ENCODE measurements at places on chromosomes 7 and 10. TPM values are rescaled to one million over a fixed set of nuclear protein-coding genes. Genes with fewer than 3 reads are reported as not detected.

Gene SHH
- 1.2 TPM for total RNA-seq

Gene ABCB1
- 8.7 TPM for total RNA-seq

Gene ANKRD1
- total RNA-seq = 10.4 TPM

Gene TRRAP
- total RNA-seq = 14.2 TPM

DNA sequence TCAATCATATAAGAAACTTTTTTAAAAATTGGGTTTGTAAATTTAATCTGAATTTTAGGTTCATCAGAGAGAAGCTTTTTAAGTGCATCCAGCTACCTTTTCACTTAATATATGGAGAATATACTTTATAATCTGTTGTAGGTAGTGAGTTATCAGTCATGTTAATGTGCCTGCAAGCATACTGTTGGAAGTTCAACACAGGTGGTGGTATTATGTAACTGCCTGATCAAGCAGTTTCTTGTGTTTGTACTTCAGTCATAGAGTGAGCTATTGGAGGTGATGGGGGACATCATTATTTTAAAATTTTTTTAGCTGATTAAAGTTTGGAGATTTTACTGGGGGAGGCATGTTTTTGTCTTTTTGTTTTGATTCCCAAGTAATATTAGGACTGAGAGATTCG, 2.5 kb downstream of the TNKS2 start:
- DNase-seq = no peak

- DNase-seq = no peak
Observed at GRCh38 chr10:102324061-102324460, 71.4 kb upstream of the NFKB2 start.

GRCh38 chr10:47036771-47037170, 125.5 kb downstream of the PTPN20 start:
- no peak for DNase-seq

DNA sequence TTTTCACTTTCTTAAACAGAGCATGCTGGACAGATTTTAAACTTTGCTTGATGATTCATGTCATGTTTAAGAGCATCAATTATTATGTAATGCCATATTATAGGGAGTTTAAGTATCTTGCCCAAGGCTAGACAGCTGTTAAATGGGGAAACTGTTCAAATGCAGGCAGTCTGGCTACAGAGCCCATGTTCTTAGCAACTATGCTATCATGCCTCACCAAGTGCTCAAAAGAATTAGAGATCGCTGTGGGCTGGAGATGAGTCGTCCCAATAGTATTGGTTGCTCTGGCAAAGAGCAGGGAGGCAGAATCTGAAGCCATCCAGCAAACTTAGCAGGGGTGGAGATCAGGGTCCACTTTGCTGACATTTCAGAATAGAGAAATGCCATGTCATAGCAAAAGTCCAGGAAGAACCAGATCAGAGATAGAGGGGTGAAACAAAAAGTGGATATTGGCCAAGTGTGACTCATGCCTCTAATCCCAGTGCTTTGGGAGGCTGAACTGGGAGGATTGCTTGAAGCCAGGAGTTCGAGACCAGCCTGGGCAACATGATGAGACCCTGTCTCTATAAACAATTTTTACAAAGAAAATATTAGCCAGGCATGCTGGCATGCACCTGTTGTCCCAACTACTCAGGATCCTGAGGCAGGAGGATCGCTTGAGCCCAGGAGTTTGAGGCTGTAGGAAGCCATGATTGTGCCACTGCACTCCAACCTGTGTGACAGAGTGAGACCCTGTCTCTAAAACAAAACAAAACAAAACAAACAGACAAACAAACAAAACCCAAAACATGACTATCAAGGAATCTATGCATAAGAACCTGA, 57.8 kb downstream of the BAMBI start:
- DNase-seq = peak; percentile 95

- DNase-seq = peak; percentile 95
Observed at GRCh38 chr10:4243651-4244050, 458.6 kb upstream of the KLF6 start.

- DNase-seq = peak; percentile 74
Observed at GRCh38 chr7:46352004-46352954, 431.2 kb upstream of the IGFBP3 start.

DNA sequence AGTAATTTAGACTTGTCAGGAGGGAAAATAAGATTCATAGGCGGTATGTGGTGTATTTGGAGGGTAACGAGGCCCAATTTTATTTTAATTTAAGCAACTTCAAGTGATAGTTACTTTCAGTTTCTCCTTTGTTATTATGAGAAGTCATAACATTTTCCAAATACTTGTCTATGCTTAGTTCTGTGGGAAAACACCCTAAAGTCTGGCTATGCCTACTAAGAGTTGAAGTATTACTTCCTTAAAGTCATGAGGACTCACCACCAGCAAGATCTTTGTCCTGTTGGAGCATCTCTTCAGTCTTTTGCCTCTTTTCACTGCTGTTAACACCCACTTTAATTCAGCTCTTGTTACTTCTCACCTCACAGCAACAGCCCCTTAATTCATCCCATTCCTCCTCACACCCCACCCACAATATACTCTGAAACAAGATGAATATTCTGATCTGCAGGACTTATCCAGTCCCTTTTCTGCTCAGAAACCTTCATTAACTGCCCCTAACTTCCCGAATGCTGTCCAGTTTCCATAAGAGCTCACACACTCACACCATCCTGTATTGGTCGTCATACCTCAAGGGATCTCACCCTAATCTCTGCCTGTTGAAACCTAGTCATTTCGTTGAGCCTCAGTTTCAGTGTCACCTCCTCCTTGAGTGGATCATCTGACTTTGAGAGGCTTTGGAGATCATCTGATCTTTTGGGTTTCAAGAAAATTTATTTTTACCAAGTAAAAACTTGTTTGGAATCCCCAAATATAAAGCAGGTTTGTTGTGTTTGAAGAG, 61.3 kb downstream of the DNAH11 start:
- no peak for DNase-seq

DNA sequence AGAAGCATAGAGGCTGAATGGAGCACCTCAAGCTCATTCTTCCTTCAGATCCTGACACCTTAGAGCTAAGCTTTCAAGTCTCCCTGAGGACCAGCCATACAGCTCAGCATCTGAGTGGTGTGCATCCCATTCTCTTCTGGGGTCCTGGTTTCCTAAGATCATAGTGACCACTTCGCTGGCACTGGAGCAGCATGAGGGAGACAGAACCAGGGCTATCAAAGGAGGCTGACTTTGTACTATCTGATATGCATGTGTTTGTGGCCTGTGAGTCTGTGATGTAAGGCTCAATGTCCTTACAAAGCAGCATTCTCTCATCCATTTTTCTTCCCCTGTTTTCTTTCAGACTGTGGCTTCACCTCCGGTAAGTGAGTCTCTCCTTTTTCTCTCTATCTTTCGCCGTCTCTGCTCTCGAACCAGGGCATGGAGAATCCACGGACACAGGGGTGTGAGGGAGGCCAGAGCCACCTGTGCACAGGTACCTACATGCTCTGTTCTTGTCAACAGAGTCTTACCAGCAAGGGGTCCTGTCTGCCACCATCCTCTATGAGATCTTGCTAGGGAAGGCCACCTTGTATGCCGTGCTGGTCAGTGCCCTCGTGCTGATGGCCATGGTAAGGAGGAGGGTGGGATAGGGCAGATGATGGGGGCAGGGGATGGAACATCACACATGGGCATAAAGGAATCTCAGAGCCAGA, 31.0 kb downstream of the PRSS2 start:
- DNase-seq = no peak

GRCh38 chr10:57844387-57844998, 423.2 kb downstream of the IPMK start:
- no peak for DNase-seq

- DNase-seq = no peak
Observed at GRCh38 chr7:137492889-137493288, 149.4 kb upstream of the PTN start.

- DNase-seq = no peak
Observed at GRCh38 chr10:94500063-94500462, 45.5 kb upstream of the HELLS start.

DNA sequence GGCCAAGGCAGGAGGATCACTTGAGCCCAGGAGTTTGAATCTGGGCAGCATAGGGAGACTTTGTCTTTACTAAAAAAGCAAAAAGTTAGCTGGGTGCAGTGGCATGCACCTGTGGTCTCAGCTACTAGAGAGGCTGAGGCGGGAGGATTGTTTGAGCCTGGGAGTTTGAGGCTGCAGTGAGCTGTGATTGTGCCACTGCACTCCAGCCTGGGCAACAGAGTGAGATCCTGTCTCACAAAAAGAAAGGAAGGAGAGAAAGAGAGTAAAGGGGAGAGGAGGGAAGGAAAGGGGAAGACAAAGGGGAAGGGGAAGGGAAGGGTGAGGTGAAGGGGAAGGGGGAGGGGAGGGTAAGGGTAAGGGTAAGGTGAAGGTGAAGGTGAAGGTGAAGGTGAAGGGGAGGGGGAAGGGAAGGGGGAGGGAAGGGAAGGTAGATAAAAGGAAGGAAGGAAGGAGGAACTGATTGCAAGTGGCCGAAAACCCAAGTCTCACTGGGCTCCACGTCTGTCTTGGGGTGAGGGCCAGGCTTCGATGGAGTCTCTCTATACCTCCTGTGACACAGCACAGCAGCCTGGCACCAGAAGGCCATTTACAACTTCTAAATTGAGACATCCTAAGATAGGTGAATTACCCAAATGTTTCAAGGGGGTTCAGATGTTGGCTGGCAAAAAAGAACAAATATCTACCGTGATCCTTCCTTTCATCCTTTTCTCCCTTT, 4.0 kb upstream of the KLRG2 start:
- no peak for DNase-seq

GRCh38 chr7:45026984-45027773, 27.2 kb downstream of the CCM2 start:
- DNase-seq = peak; percentile 8

DNA sequence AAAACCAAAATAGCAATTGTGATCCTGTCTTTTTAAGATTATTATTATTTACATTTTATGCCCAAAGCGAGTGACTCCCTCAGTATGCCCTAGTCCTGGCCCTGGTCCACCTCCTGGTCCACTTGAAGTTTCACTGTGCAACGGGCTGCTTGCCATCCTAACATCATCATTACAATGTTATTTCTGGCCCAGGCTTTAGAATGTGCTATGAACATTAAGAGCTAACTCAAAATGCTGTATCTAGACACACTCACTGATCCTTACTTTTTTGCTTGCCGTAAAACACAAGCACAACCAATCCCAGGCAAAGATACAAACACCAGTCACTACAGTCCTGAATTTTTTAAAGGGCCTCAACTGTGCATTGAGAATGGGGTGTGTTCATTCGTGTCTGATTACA, 38.4 kb downstream of the RHOBTB1 start:
- peak; percentile 71 for DNase-seq

DNA sequence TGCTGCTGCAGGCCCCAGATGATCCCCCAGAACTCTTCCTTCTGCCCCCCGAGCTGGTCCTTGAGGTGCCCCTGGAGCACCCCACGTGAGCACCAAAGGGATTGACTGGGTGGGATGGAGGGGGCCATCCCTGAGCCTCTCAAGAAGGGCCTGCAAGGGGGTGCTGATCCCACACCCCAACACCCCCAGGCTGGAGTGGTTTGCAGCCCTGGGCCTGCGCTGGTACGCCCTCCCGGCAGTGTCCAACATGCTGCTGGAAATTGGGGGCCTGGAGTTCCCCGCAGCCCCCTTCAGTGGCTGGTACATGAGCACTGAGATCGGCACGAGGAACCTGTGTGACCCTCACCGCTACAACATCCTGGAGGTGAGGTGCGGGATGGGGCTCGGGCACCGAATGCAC, 8.2 kb downstream of the NOS3 start:
- no peak for DNase-seq

- DNase-seq = peak; percentile 55
Observed at GRCh38 chr10:70461397-70462348, 16.9 kb upstream of the PALD1 start.

GRCh38 chr10:101373063-101373462, 19.1 kb downstream of the BTRC start:
- no peak for DNase-seq

GRCh38 chr10:70652761-70653657, 19.3 kb upstream of the ADAMTS14 start:
- peak; percentile 83 for DNase-seq

GRCh38 chr7:158314394-158314793, 273.2 kb downstream of the PTPRN2 start:
- no peak for DNase-seq
